Smooth muscle cell of trachea (primary cell): ENCODE measurements at places on chromosomes 7 and 10. TPM values are rescaled to one million over a fixed set of nuclear protein-coding genes. Genes with fewer than 3 reads are reported as not detected.

Gene BAIAP2L1
- total RNA-seq: 1.3 and 4.1 TPM in 2 replicates

Gene FXYD4
- total RNA-seq: not detected in 2 replicates

Gene RHOBTB1
- total RNA-seq: 15.3 and 16.0 TPM in 2 replicates

Gene CHRM2
- total RNA-seq: 1.7 and 12.4 TPM in 2 replicates

Gene CPXM2
- 12.9 and 43.8 TPM in 2 replicates for total RNA-seq

Gene BAG3
- 12.9 and 17.0 TPM in 2 replicates for total RNA-seq

Gene MYO3A
- total RNA-seq: not detected in 2 replicates
